Esophagus muscularis mucosa (tissue), 4 donors: ENCODE measurements at places on chromosomes 11 and 22. TPM values are rescaled to one million over a fixed set of nuclear protein-coding genes. Genes with fewer than 3 reads are reported as not detected.
A peak's percentile ranks its signal among the peaks of the same experiment; 100 is the strongest.

Gene FRMD8
- 37.3 TPM for total RNA-seq

- no peak for DNase-seq
Measured at GRCh38 chr11:78991681-78992080, 417.0 kb upstream of the NARS2 start.

Gene USH1C
- not detected for total RNA-seq

DNA sequence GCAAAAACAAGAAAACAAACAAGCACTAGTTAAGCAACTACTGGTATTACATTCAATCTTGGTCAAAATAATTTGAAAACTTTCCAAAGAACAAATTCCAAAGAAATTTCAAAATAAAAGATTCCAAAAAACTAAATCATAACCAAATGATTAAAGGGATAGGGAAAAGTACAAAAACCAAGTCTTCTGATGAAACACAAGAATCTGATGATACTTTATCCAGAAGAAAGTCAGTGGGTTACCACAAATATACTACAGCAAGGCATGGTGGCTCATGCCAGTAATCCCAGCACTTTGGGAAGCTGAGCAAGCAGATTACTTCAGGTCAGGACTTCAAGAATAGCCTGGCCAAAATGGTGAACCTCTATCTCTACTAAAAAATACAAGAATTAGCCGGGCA is 59.1 kb downstream of the NUP98 start:
- no peak for DNase-seq

Gene CYP2D6
- total RNA-seq, result not detected

GRCh38 chr22:43616645-43617044 is 195.5 kb downstream of the EFCAB6 start:
- peak; percentile 80 for DNase-seq
